ENCODE measurements at places on chromosomes 3 and 15.

GRCh38 chr15:35673093-35673684, 127.2 kb upstream of the DPH6 start:
- DNase-seq: no peak

- DNase-seq: no peak
These were observed 53.0 kb upstream of the GSK3B start for GRCh38 chr3:120147072-120147871.

DNA sequence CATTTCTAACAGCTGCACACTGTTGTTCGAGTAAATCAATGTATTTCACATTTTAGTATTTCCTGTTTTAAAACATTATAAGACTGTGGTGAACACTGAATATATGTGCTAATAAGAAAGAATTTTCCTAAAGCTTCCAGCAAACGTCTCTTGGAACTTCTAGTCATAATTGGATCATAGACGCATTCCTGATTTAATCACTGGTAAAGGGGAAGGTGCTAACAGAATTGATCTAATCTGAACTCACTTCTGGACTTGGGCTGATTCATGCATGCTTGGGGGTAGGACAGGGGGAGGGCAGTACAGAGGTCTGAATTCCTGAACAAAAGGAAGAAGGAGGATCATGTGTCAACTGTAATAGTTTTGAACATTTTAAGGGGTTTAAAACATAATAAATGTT, 7.3 kb upstream of the LEKR1 start:
- DNase-seq: no peak

GRCh38 chr15:80173022-80173759, 20.4 kb downstream of the FAH start:
- peak; percentile 75 for DNase-seq

- DNase-seq: no peak
These were observed 4.3 kb downstream of the SELENOT start for GRCh38 chr3:150607267-150608065.

GRCh38 chr15:50783411-50783810, 17.9 kb upstream of the SPPL2A start:
- no peak for DNase-seq

- no peak for DNase-seq
These were observed 130.8 kb downstream of the LSAMP start for GRCh38 chr3:116314476-116314875.

GRCh38 chr3:42025370-42026138, 63.7 kb upstream of the ULK4 start:
- no peak for DNase-seq

GRCh38 chr3:195736866-195737490, 16.2 kb downstream of the MUC20 start:
- DNase-seq: no peak

DNA sequence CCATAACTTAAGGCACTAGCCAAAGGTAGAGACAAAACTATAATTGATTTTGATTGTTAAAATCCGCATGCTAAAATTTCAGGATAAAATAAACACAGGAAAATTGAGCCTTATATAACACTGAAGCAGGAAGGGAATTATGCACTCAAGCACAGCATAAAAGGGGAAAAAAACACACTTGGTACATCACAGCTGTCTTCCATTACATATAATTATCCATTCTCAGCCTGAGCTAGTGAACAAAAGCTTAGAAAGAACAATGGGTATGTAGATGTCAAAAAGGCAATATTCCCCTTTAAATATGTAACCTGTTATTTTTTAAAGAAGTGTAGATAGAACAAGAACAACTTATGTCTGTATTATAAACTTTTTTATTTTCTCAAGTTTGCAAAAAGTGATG, 899.2 kb downstream of the ROBO1 start:
- no peak for DNase-seq

DNA sequence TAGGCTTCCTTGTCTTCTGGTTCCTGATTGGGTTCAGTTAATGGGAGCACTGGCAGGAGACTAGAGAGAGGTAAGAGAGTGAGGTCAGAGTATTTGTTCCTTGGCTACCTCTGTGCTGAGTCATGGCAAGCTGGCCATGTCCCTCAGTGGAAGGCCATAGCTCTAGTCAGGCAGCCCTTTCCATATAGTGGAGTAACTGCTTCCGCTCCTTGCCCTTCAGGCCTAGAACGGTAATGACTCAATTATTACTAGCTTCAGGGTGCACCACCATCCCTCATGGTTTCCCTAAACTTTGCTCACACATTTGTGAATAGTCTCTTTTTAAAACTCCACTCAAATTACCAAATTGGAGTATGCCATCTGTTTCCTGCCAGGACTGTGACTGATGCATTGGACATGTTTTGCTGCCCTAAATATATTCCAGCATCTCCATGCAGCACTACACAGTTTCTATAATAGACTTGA, 10.5 kb upstream of the ANO10 start:
- no peak for DNase-seq

GRCh38 chr3:99646107-99646435, 7.7 kb downstream of the COL8A1 start:
- DNase-seq: no peak

GRCh38 chr3:42876401-42876800, 722 bp upstream of the CYP8B1 start:
- DNase-seq: no peak

GRCh38 chr3:184325715-184326369, 11.4 kb downstream of the EIF4G1 start:
- DNase-seq: no peak

GRCh38 chr15:87873516-87873915, 383.0 kb downstream of the NTRK3 start:
- no peak for DNase-seq

DNA sequence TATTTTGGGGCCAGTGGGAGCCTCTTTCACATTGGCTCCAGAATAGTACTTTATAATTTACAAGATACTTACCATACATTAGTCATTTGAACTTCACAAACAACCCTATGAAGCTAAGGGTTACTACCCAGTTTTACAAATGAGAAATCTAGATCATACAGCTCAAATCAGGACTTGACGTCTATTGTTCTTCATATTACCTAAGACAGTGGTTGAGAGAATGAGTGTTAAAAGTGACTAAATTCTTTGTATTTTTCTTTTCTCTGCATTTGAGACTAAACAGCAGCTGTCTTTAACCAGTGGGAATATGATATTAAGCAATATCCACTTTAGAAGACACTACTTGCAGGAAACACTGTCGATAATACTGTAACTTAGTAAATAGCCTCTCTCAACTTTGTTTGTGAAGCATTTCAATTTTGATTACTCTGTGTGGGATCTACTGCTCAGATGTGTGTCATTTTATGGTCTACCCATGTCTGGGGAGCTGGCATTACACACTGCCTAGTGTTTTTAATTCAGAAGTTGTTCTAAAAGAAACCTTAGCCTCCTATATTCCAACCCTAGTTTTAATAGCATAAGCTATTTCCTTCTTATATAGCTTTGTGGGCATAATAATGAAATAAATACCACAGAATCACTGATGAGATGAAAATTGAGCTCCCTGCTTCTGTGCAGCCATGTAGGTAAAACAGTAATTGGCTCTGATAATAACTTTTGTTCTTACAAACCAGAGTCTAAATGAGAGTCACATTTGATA, 45.9 kb downstream of the IQCH start:
- DNase-seq: no peak

DNA sequence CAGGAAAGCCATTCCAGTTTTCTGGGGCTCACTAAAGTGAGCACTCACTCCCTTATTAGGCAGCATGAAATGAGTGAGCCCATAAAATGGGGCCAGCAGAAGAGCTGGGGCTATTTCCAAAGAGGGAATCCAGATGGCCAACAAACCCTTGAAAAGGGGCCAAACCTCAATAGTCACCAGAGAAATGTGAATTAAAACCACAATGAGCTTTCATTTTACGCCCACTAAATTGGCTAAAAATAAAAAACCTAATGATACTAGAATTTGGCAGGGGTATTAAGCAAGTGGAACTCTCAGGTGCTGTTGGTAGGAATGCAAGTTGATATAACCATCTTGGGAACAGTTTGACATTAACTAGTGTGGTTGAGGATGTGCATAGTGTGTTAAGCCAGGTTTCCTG, 42.1 kb upstream of the RAF1 start:
- DNase-seq: no peak

GRCh38 chr3:7962301-7962700, 539.3 kb upstream of the LMCD1 start:
- DNase-seq: no peak

- no peak for DNase-seq
These were observed 20.4 kb downstream of the ABI3BP start for GRCh38 chr3:100972867-100973266.

- no peak for DNase-seq
These were observed 54.3 kb downstream of the TRIM69 start for GRCh38 chr15:44790656-44791055.

DNA sequence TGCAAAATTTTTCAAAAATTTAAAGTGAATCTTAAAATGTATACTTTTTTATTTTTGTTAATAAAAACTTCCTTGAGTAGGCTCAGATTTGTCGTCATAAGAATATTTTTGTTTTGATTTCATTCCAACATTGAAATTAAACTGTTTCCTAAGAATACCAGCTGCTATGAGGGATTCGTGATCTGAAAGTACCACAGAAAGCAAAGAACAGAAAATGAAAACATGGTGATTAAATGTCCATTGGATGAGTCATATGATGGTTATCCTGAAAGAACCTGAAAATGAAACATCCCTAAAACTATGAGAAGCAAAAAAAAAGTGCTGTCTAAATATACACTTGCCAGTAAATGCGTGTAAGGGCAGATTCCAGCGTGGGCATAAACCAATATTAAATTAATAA, 143.8 kb downstream of the GMNC start:
- DNase-seq: no peak

- no peak for DNase-seq
These were observed 361.0 kb upstream of the SEMA6D start for GRCh38 chr15:47356297-47356696.

DNA sequence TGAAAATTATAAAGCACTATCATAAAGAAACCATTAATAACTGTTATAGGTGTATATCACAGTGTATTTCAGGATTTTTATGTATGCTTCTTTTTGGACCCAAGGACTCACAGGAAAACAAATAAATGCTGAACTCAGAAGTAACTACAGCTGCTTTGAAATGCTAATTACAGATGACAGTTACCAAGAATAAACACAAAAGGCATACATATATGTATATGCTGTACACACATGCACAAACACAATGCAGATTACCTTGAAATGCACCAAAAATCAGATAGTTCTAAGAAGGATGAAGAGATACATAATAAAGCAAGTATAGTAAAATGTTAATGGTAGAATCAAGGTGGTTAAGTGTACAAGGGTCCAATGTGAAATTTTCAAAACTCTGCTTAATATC, 52.2 kb downstream of the ZNF280D start:
- DNase-seq: no peak

- DNase-seq: no peak
These were observed 1.2 kb downstream of the TRH start for GRCh38 chr3:129975705-129976048.

DNA sequence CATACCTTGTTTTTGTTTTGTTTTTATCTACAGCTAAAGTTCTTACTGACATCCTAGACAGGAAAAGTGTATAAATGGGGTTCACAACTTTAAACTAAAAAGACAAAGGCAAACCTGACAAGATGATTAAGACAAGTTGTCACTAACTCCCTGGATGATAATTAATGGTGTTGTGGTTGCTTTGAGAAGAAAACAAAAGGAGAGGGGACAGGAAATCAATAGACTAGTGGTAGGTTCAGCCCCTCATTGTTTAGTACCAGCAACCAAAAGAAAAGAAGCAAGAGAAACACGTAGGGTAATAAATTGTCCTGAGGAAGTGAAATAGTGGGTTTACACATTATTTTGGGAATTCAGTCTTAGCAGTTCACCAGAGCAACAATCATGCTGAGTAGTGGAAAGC, 78.8 kb downstream of the BFSP2 start:
- no peak for DNase-seq

DNA sequence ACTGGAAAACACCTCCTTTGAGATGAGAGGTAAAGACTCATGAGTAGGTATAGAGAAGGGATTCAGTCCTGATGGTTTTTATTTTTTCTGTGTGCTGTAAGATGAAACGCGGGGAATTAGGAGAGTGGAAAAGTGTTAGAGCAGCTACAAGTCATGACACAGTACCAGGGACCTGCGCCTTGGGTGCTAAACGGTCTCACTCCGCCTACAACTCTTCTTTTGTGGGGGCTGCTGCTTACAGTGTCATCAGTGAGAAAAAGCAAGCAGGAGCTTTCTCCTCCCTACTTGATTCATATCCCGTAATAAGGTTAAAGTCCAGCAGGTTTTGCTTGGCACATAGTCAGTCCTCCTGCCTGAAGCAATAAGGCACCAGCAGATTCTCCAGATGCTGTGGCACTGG, 39.1 kb downstream of the RASGRP1 start:
- DNase-seq: no peak

GRCh38 chr3:120489421-120489820, 38.6 kb upstream of the FSTL1 start:
- no peak for DNase-seq

- DNase-seq: no peak
These were observed 53.1 kb downstream of the BOC start for GRCh38 chr3:113264283-113265131.

- no peak for DNase-seq
These were observed 25.0 kb downstream of the SLC12A8 start for GRCh38 chr3:125187599-125187910.

DNA sequence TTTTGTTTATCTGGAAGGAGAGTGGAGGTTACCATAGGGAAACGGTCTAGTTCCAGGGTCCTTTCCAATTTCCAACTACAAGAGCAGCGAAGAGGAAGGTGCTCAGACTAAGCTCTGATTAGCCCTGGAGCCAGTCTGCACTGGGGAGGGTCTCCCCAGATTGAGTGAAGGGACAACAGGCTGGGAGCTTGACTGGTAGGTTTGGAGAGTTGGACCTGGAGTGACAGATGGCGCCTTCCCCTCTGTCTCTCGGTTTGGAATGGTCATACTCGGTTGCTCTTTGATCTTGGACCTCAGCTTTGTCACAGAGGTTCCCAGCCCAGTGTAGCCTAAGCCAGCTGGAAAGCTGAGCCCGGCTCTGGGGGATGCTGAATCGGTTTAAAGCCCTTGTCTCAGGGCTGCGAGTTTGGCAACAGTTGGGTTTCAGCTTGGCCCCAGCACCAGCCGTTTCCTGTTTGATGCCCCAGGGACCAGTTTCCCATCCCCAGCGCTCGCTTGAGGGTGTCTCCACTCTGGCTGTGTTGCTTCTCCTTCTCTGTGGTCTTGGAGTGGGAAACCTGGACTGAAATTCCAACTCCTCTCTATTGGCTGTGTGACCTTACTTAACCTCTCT, 53.1 kb upstream of the ULK4 start:
- no peak for DNase-seq

DNA sequence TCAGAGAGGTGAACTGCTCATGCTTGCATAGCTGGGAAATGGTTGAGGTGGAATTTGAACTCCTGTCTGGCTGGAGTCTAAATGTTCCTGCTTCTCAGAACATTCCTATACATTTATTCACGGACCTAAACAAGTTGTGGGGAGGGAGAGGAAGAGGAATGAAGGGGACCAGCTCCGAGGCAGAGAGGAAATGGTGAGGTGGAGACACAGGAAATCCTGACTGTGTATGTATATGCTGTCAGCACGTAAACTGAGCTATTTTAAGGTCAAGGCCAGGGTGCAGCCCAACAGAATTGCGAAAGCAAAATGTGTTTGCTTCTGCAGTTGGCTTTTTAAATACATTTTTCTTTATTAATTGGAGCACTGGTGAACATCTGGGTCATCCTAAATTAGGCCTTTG, 74.1 kb upstream of the POMGNT2 start:
- DNase-seq: peak; percentile 15
